DND-41 (cell line): ENCODE measurements at places on chromosomes 1 and 21.
A peak's percentile ranks its signal among the peaks of the same experiment; 100 is the strongest.

DNA sequence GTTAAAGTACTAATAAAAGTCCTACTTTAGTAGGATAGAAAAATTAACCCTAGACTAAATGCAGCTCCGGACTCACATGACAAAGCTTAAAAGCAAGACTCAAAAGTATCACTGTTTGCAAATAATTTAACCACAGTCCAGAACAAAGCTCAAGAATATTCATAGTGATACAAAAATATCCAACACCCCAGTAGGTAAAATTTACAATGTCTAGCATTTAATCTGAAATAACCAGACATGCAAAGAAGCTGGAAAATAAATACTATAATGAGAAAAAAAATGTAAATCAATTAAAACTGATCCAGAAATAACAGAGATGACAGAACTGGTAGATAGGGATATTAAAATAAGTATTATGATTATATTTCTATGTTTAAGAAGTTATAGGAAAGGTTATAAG is 67.0 kb downstream of the KIAA0319L start:
- peaks cover 4% of the 10 kb centered on the region; the same call in 1 of the 2 replicates for H3K36me3 ChIP-seq
- H3K27me3 ChIP-seq, result no peaks in the 10 kb centered on the region
- H3K4me1 ChIP-seq, result no peaks in the 10 kb centered on the region
- H3K27ac ChIP-seq, result no peak overlapping the region

- no peaks in the 10 kb centered on the region for H3K36me3 ChIP-seq
- no peaks in the 10 kb centered on the region for H3K4me1 ChIP-seq
- no peak overlapping the region for H3K4me3 ChIP-seq
Observed at GRCh38 chr1:68454534-68454933, 4.8 kb upstream of the RPE65 start.

GRCh38 chr1:34479731-34480130 is 275.1 kb upstream of the GJB5 start:
- no peak for DNase-seq
- H3K27me3 ChIP-seq, result no peaks in the 10 kb centered on the region
- H3K27ac ChIP-seq, result no peak overlapping the region
- no peak overlapping the region for H3K4me3 ChIP-seq
- peaks cover 5% of the 10 kb centered on the region; the same call in 1 of the 2 replicates for H3K4me1 ChIP-seq
- H3K36me3 ChIP-seq, result no peaks in the 10 kb centered on the region

- no peak for DNase-seq
- no peaks in the 10 kb centered on the region for H3K4me1 ChIP-seq
- no peak overlapping the region for H3K4me3 ChIP-seq
- H3K27me3 ChIP-seq, result peaks cover 4% of the 10 kb centered on the region
- no peak overlapping the region for H3K27ac ChIP-seq
Observed at GRCh38 chr1:17973694-17974093, 133.9 kb upstream of the IGSF21 start.

DNA sequence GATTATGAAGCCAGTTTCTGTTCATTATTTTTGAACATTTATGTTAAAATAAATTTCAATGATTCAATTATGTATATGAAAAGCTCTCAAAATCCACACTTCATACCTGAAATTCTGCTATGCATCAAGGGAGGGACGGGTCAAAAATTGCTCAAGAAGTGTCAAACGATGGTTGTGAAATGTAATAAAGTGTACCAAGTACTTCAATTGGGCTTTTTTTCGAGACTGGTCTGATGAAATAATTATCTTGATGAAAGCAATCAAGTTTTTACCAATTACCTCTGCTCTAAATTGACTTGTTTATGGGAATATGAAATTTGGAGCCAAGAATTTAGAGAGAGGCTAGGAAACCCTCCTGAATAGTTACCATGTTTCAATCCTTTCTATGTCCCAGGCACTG is 7.9 kb downstream of the OSCP1 start:
- H3K4me3 ChIP-seq, result no peak overlapping the region
- H3K27ac ChIP-seq, result no peak overlapping the region
- no peaks in the 10 kb centered on the region for H3K27me3 ChIP-seq
- no peak for DNase-seq
- no peaks in the 10 kb centered on the region; the same call in 1 of the 2 replicates for H3K36me3 ChIP-seq

- H3K4me3 ChIP-seq, result no peak overlapping the region
- DNase-seq, result no peak
- H3K4me1 ChIP-seq, result no peaks in the 10 kb centered on the region
- H3K27me3 ChIP-seq, result no peaks in the 10 kb centered on the region
- no peaks in the 10 kb centered on the region for H3K36me3 ChIP-seq
Observed at GRCh38 chr1:215891266-215892057, 324.4 kb downstream of the KCTD3 start.

DNA sequence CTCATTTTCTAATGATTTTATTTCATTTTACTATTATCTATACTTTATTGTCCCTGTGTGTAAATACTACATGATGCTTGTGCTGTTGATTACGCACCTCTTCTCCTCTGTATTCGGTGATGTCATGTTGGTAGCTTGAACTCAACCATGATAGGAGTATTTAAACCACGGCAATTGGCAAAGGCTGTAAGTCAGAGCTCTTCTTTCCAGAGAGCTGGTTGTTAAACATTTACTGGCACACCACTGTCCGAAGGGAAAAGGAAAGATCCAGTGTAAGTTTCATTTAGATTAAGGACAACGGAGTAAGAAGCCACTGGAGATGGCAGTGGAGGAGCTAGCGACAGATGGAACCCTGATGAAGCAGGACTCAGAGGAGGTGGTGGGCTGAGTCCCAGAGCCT is 93.4 kb upstream of the KCNE2 start:
- H3K4me3 ChIP-seq, result no peak overlapping the region
- no peak for DNase-seq
- no peak overlapping the region for H3K27ac ChIP-seq
- no peaks in the 10 kb centered on the region for H3K4me1 ChIP-seq

GRCh38 chr1:64245495-64245894 is 42.1 kb downstream of the UBE2U start:
- no peak for DNase-seq
- H3K4me3 ChIP-seq, result no peak overlapping the region
- peaks cover 10% of the 10 kb centered on the region for H3K27me3 ChIP-seq
- no peaks in the 10 kb centered on the region for H3K36me3 ChIP-seq
- no peak overlapping the region for H3K27ac ChIP-seq

DNA sequence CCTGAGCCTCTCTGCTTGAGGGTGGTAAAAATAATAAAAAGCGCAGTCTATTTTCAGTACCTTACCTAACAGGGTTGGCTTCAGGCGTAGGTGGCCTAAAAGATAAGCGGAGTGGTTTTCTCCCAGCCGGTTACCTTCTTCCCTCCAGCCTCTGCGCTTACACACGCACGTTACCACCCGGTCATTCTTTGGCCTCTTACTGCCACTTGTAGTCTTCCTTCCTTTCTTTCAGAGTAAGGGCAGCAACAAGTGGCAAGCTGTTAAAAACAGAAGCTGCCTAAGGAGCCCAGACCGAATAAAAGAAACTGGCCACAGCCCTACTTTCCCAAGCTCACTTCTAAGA is 35.4 kb downstream of the CLCA1 start:
- peaks cover 3% of the 10 kb centered on the region for H3K27me3 ChIP-seq
- no peak for DNase-seq
- peaks cover 8% of the 10 kb centered on the region for H3K4me1 ChIP-seq
- H3K36me3 ChIP-seq, result no peaks in the 10 kb centered on the region
- H3K4me3 ChIP-seq, result no peak overlapping the region
- no peak overlapping the region for H3K27ac ChIP-seq

GRCh38 chr1:108049178-108049819 is 84.3 kb upstream of the VAV3 start:
- peak; percentile 62 for DNase-seq
- no peaks in the 10 kb centered on the region for H3K27me3 ChIP-seq
- peak overlapping the region; percentile 37; the same call in 1 of the 2 replicates for H3K27ac ChIP-seq
- H3K4me3 ChIP-seq, result no peak overlapping the region
- no peaks in the 10 kb centered on the region for H3K36me3 ChIP-seq

- H3K27me3 ChIP-seq, result no peaks in the 10 kb centered on the region
- no peaks in the 10 kb centered on the region for H3K4me1 ChIP-seq
- DNase-seq, result no peak
- no peak overlapping the region for H3K4me3 ChIP-seq
Observed at GRCh38 chr1:80211691-80212380, 1205.3 kb upstream of the ADGRL4 start.

DNA sequence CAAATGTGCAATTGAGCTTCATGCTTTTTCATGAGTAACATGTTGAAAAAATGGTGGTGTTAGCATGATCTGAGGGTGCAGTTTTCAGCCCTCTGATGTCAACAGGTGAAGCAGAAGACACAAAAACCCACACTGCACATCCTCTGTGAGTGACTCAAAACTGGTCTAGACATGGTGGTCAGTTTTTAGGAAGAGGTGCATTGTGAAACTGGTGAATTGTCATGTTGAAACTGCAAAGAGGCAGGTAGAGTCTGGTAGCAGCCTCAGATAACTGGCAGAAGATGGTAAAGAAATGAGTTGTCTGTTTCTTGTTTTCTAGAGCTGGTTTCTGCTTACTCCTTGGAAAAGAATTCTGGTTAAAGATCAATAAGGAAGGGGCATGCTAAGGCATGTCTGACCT is 97.3 kb upstream of the HMCN1 start:
- no peaks in the 10 kb centered on the region for H3K4me1 ChIP-seq
- no peak for DNase-seq
- H3K36me3 ChIP-seq, result no peaks in the 10 kb centered on the region
- no peaks in the 10 kb centered on the region for H3K27me3 ChIP-seq

GRCh38 chr1:98947071-98947470 is 57.6 kb downstream of the PLPPR5 start:
- no peak overlapping the region for H3K27ac ChIP-seq
- H3K36me3 ChIP-seq, result no peaks in the 10 kb centered on the region
- no peaks in the 10 kb centered on the region for H3K4me1 ChIP-seq
- no peak overlapping the region for H3K4me3 ChIP-seq

DNA sequence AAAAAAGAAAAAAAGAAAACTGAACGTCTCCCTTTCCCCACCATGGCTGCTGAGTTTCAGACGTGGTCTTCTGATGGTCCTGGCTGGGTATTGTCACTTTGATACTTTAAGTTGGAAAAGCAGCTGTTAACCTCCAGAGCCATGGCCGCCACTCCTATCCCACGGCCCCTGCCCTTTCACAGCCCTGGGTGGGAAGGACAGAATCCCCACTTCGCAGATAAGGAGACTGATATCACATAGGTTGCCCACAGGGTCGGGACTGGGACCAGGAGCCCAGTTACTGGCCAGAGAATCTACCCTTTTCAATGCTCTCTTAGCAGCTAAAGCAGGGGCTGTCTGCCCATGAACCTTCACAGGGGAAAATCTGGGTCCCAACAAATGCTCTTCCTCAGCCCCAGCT is 16.8 kb downstream of the BMP8A start:
- no peak overlapping the region for H3K4me3 ChIP-seq
- H3K27ac ChIP-seq, result no peak overlapping the region
- DNase-seq, result no peak
- no peaks in the 10 kb centered on the region for H3K36me3 ChIP-seq

DNA sequence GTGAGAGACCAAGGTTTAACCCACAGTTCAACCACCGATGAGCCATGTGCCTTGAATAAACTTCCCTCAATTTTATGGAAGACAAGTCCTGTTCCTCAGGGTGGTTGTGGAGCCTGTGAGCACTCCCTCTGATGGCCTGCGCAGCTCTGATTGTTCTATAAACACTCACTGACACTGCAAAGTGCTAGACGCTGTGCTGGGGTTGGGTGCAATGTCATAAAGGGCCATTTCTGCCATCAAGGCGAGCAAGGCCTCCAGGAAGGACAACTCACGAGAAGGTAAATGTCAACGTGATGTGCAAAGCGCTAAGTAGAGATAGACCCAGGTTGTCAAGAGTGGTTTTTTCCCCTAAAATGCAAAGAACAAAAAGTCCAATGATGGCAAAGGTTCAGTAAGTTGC is 75.7 kb upstream of the SYT6 start:
- no peak overlapping the region for H3K27ac ChIP-seq
- H3K4me1 ChIP-seq, result peaks cover 1% of the 10 kb centered on the region; the same call in 1 of the 2 replicates
- no peaks in the 10 kb centered on the region for H3K36me3 ChIP-seq
- H3K4me3 ChIP-seq, result no peak overlapping the region
- no peaks in the 10 kb centered on the region for H3K27me3 ChIP-seq
- no peak for DNase-seq

DNA sequence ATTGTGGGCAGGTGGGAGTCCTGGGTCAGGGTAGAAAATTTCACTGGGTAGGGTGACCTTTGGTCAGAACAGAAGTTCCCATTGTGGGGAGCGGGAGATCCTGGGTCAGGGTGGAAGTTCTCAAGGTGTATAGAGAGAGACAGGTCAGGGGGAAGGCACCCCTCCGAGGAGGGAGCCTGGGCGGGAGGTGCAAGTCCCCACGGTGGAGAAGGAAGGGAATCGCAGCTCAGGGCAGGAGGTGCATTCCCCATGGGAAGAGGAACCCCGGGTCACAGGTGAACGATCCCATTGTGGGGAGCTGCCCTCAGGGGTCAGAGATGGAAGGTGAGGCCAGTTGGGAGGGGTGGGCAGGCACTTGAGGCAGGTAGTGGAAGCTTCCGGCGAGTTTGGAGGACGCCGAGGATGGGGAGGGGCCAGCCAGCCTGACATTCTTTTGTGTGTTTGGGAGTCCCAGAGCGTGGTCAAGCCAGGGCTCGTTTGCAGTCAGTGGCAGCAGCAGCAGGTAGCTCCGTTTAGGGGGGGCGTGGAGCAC is 637 bp downstream of the LYPLA2 start:
- H3K36me3 ChIP-seq, result peaks cover 49% of the 10 kb centered on the region
- H3K27ac ChIP-seq, result peak overlapping the region; percentile 85
- no peaks in the 10 kb centered on the region for H3K27me3 ChIP-seq

- peaks cover 8% of the 10 kb centered on the region; the same call in 1 of the 2 replicates for H3K4me1 ChIP-seq
- H3K36me3 ChIP-seq, result no peaks in the 10 kb centered on the region
- no peak overlapping the region for H3K27ac ChIP-seq
- H3K4me3 ChIP-seq, result no peak overlapping the region
- no peak for DNase-seq
Observed at GRCh38 chr1:85607126-85607920, 26.8 kb downstream of the CCN1 start.

- no peak overlapping the region for H3K4me3 ChIP-seq
- H3K27ac ChIP-seq, result no peak overlapping the region
- H3K27me3 ChIP-seq, result no peaks in the 10 kb centered on the region
- H3K36me3 ChIP-seq, result no peaks in the 10 kb centered on the region
- peaks cover 9% of the 10 kb centered on the region for H3K4me1 ChIP-seq
- DNase-seq, result no peak
Observed at GRCh38 chr1:240524356-240525069, 87.4 kb downstream of the GREM2 start.

DNA sequence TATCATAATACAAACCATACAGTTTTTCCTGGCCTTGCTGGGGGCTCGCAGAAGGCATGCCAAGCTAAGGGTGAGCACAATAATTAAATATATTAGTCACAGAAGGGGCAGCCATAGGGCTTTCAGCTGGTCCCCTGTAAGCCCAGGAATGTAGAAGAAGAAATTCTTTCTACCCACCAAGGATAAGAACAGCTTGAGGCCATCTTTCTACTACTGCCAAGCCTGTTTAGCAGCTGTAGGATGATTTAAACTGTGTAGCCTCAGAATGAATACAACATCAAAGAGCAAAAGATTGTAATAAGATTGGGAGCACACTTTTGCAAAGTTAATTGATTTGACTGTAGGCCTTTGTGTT is 171.5 kb downstream of the LRRC7 start:
- H3K36me3 ChIP-seq, result no peaks in the 10 kb centered on the region
- no peak overlapping the region for H3K4me3 ChIP-seq
- DNase-seq, result no peak
- H3K4me1 ChIP-seq, result no peaks in the 10 kb centered on the region
- H3K27me3 ChIP-seq, result no peaks in the 10 kb centered on the region

DNA sequence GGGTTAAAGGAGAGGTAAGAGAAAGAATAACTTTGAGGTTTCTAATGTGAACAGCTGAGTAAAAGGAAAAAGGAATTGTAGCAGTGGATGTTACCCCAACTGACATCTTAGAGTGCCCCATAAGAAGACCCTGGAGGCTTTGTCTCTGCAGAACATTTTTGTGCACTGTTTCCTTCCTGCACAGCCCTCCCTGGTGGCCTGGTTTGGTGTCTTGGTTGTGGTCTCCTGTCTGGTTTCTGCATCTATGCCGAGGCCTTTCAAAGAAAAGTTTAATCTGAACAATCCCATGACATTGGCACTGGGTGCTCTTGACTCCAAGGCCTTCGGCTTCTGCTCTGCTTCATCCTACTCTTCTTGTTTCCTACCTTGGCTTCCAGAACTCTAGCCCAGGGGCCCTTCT is 57.8 kb downstream of the RHOU start:
- no peaks in the 10 kb centered on the region for H3K36me3 ChIP-seq
- DNase-seq, result peak; percentile 79
